ENCODE measurements at places on chromosomes 5 and 9.

GRCh38 chr9:16705111-16705604, 165.3 kb downstream of the BNC2 start:
- DNase-seq: peak; percentile 45

- no peak for DNase-seq
Observed at GRCh38 chr9:26157411-26157810, 479.2 kb upstream of the TUSC1 start.

DNA sequence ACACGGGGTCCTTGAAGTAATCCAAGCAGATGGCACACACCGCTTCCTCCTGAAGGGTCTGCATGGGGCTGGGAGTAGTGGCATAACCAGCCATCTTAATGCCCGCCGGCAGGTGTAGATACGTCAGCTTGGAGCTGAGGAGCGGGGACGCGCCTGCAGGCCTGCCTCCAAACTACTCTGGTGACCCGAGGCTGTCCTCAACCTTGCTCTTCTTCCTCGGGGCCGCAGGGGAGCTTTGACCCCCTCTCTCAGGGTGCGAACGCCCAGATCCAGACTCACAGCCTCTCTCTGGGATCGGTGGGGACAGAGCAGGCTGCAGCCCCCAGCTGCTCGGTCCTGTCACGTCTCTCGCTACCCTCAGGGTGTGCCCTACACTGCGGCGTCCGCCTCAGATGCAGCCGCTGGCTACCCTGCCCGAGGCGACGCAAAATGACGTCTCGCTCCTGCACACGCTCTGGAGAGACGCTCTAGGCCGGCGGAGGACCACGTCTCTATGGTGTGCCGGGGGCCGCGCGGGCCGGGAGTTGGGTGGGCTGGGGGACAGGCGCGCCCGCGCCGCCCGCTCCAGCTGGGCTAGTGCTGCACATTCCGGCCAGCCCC, at the start of gene TRIM52:
TSS of gene TRIM52 (minus strand) at position 424 of the 600 bp plus-strand sequence. CDS start at position 94, 330 bp downstream.
- DNase-seq: no peak

GRCh38 chr5:29263915-29264351, 1929.6 kb upstream of the CDH6 start:
- no peak for DNase-seq

GRCh38 chr5:88396751-88397281, 128.2 kb upstream of the TMEM161B start:
- no peak for DNase-seq

DNA sequence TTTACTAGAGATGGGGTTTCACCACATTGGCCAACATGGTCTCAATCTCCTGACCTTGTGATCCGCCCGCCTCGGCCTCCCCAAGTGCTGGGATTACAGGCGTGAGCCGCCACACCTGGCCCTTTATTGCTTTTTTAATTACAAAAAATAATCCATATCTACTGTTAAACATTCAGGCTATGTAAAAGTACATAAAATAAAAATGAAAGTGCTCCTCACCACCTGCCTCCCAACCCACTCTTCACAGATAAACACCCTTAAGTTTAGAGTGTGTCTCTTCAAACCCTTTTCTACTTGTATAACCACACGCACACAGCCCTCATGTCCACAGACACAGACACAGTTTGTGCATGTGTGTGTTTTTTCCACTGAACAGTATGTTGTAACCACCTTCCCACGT, 16.7 kb downstream of the TSC1 start:
- no peak for DNase-seq

DNA sequence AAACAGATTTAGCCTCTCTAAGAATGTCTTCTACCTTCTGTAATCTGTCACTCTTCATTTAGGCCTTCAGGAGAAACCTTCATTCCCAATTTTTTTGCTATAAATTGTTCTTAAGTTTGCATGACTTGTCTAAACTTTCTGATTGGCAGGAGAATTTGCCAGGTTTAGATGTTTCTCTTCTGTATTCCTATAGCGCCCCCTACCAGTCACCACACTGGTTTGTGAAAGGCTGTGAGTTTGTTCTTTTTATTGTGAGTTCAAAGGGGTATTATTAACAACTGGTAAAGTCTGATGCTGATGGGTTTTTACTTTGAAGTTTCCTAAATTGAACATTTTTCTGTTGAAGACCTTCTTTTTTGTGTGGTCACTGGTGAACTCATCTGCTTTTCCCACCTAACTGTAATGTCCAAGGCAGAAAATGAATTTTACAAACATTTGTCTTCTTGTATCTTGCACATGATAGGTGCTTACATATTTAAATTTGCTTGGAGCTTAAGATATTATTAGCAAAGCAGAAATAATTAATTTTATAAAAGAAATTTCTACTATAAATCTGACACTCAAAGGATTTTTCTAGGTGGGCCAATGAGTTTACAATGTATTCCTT, 18.4 kb upstream of the F2RL2 start:
- DNase-seq: no peak

DNA sequence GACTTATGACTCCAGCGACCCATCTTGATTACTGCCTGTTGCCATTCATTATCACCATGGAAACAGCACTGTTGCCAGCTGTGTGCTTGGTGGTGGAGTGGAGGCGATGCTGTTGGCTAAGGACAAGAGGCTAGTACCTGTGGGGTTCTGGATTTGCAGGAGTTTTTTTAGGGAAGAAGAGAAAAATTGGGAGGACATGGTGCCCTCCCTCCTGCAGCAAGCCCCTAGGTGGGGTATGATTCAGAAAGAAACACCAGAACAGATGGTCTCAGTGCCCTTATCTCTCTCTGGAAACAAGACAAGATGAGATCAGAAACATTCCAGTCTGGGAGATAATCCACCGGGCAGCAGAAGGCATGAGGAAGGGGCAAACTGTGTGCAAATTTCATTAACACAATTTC, 87.8 kb upstream of the TLR4 start:
- DNase-seq: no peak

DNA sequence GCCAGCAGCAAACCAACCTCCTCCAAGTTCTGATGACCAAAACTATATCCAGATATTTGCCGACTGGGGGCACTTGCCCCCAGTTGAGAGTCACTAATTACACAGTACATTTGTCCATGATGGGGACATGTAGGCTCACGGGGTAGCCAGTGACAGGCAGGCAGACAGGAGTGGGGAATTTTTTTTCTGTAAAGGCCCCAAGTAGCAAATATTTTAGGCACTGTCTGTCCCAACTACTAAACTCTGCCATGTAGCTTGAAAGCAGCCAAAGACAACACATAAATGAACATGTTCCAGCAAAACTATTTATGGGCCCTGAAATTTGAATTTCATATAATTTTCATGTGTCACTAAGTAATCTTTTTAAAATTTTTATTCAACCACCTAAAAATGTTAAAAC, 80.7 kb downstream of the GRIA1 start:
- DNase-seq: no peak

DNA sequence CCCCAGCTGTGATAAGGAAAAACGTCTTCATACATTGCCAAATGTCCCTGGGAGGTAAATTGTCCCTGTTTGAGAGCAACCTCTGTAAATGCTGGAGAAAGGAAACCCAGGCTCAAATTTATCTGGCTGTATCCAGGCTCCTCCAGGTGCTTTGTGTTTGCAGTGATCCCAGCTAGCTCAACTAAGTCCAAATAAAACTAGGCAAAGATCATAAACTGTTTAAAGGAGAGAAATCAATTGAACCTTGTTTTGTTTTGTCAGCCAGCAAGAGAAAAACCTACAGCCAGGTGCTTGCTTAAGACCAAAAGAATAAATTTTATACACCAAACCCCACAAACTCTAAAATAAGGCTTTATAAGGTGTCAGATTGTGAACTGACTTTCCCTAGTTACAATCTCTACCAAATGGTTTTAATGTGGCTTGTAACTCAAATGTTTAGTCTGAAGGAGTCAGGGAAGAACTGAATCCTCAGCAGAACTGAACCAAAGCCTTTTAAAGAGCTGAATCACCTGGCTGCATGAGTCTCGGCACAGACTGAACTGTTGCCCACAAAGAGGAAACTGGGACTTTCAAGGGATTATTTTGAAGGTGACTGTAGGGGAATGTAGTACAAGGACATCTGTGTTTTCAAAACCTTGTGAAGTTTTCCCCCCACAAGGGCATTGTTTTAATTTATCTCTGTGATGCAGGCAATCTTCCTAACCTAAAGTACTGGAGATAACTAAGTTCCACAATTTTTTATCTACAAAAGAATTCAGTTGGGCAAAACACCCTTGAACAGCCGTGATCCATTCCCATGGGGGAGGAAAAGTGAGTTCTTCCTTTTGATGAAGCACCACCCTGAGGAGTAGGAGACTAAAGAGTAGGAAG, 201.7 kb upstream of the TARS1 start:
- DNase-seq: no peak

DNA sequence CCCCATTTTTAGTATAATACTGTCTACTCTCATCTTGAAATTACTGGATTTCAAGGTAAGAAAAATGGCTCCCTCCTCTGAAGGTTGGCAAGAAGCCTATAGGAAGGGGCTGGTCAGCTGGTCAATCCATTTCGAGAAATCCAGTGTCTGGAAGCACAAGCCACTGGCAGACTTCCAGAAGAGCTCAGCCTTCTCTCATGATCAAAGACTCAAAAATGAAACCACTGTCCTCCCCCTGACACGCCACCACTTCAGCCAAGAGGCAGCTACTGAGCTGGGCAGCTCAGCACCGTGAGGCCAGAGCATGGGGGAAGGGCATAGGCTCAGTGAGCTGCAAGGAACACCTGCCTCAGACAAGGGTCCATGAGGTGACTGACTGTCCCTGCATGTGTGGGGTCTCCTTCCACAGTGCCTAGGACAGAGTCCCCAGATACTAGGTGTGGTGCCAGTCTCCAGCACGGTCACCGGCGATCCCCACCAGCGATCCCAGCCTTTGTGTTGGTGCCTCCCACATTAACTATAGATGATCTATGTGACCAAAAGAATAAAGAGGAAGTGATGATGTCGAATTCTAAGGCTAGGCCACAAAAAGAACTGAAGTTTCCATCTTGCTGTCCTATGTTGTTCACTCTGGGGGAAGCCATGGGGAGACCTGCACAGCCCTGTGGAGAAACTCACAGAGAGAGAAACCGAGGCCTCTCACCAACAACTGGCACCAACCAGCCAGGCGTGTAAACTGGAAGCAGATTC, 100.1 kb upstream of the LRRTM2 start:
- DNase-seq: peak; percentile 64

Data from C1 segment of cervical spinal cord (tissue), 14 donors.